ENCODE measurements at places on chromosomes 12 and 14. TPM values are rescaled to one million over a fixed set of nuclear protein-coding genes. Genes with fewer than 3 reads are reported as not detected.
A peak's percentile ranks its signal among the peaks of the same experiment; 100 is the strongest.

DNA sequence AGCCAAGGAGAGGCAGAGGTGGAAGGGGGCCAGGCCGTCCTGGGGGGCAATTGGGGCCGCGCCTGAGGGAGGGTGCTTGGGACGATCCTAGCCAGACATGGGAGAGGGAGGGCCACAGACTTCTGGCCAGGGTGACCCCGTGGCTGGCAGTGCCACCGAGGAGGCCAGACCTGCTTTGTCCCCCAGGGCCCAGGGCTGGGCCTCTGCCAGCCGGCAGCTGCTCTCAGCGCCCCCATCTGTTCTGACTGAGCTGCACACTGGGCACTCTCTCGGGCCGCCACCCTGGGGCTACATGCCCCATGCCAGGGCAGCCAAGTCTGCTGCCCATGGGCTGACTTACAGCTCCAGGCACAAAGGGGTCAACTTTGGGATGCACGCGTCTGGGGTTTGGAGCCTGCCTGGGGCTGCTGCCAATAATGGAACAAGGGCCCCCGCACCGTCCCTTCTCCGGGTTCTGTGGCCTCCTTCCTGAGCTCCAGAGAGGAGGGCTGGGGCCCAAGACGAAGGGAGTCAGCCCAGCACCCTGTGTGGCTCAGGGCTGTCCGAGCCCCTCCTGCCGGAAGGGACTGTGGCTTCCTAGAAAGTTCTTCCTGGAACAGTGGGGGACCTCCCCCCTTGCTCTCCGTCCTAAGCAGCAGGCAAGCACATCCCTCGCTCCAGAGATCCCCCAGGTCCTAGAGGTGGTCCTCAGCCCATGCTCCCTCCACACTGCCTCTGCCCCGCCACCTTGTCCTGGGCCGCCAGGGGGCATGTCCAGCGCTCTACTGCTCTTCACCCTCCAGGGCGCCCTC lies 1.1 kb downstream of the ADSS1 start:
- no peak for DNase-seq

- no peak for DNase-seq
These were observed 30.5 kb upstream of the SLC15A5 start for GRCh38 chr12:16307856-16308475.

- no peak for DNase-seq
These were observed 318.8 kb downstream of the LRIG3 start for GRCh38 chr12:58601529-58601928.

GRCh38 chr14:32560209-32560857 lies 231.2 kb downstream of the AKAP6 start:
- DNase-seq, result peak; percentile 19

GRCh38 chr12:119410396-119410795 lies 75.9 kb downstream of the CCDC60 start:
- no peak for DNase-seq

DNA sequence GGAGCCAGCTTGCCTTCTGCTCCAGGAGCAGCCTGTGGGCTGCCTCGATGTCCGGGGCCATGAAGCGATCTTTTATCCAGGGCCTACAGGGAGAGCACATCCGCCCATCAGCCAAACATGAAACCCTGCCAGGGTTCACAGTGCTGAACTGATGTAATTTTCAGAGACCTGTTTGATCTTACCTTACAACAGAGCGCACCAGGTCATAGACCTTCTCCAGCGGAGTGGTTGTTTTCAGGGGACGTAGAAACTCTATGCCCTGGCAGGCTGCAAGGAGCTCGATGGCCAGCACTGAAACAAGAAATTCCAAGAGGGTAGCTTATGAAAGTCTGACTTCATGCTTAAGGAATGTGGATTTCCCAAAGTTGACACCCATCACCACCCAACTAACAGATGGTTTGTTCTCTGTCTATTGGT lies 19.7 kb downstream of the HAL start:
- DNase-seq, result no peak

GRCh38 chr14:71267691-71268090 lies 360.4 kb downstream of the PCNX1 start:
- DNase-seq, result no peak

The KRT73 gene
- total RNA-seq, result not detected

DNA sequence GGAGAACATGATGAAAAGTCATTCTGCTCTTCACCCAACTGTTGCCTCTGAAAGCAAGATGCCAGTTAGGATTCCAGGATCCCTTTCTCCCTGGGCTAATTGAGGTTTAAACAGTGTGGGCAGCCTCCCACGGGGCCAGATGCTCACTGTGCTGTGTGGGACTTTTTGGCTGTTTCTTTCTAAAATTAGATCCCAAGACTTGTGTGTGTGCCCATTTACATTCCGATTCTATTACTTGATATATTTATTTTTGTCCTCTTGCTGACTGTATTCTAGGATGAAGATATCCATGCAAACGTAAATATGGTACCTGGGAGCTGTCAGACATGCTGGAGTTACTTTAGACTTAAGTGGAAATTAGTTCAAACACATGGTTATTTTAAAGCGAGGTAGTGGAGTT lies 6.2 kb downstream of the IFT43 start:
- DNase-seq, result no peak

The MRPL42 gene
- 95.1 TPM for total RNA-seq

The PLEKHG7 gene
- not detected for total RNA-seq

The DEPDC4 gene
- total RNA-seq, result 0.14 TPM

DNA sequence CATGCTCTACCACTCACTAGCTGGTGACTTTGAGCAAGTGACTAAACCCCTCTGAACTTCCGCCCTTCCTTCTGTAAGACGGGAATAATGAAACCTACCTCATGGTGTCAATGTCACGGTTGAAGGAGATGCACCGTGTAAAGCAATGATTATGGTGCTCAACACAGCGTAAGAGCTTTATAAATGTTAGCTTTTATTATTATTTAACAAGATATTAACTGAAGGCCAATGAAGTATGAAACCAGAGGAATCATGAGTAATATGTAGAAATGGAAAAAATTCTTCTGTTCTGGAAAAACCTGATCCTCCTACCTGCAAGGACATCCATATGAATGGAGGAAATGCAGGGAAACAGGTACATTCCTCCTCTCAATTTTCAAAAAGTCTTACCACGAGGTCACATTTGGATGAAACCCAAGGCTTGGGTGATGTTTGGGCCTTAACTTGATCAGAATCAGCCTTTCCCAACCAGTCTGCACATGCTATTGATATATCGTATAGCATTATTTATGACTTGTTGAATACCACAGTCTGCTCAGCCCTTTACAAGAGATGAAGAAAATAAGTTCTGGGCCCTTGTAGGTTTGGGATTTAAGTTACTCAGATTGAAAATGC lies 166.8 kb upstream of the TBX3 start:
- no peak for DNase-seq

GRCh38 chr12:13000616-13000924 lies 505 bp upstream of the HEBP1 start:
- DNase-seq, result no peak

The RFX4 gene
- not detected for total RNA-seq

- DNase-seq, result no peak
These were observed 346.5 kb downstream of the BCL11B start for GRCh38 chr14:98925354-98926040.

The SYT10 gene
- not detected for total RNA-seq

DNA sequence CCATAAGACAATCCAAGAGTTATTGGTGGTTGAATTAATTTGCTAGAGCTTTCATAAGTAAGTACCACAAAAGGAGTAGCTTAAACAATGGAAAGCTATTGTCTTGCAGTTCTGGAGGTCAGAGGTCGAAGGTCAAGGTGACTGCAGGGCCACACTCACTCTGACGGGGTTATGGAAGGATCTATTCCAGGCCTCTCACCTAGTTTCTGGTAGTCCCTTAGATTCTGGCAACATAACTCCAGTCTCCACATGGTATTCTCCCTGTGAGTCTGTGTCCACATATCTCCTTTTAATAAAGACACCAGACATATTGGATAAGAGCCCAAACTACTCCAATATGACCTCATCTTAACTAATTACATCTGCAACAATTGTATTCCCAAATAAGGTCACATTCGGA lies 273.4 kb downstream of the FOXN3 start:
- no peak for DNase-seq

DNA sequence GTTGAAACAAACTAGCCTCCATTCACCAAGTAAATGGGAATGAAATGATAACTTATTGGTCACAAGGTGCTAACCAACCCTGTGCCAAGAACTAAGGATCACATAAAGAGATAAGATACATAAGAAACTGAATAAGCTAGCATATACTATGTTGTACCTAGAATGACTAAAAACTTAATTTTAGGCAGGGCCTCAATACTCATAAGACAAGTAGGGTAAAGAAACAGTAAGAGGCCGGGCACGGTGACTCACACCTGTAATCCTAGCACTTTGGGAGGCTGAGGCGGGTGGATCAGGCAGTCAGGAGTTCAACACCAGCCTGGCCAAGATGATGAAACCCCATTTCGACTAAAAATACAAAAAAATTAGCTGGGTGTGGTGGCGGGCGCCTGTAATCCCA lies 17.7 kb downstream of the GDF11 start:
- no peak for DNase-seq

The GPR132 gene
- 1.9 TPM for total RNA-seq

DNA sequence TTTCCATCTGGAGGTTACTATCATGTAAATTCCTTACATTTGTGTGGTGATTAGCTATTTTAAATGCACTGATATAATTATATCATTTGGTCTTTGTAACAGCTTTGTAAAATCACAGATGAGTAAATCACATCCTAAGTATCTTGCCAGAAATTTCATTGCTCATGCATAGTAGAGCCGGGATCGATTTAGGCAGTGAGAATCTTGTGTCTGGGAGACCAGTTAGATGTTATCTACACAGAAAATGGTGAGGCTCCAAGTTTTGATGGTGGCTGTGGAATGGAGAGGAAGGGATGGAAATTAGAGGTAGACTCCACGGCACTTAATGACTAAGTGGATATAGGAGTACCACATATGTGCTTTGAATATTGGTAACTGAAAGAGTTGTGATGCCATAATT lies 156.3 kb downstream of the MSRB3 start:
- DNase-seq, result no peak

GRCh38 chr12:62599854-62600437 lies 133.3 kb downstream of the MON2 start:
- no peak for DNase-seq

The NPFF gene
- total RNA-seq, result 3.0 TPM

- no peak for DNase-seq
These were observed 26.9 kb downstream of the IQSEC3 start for GRCh38 chr12:93266-94005.

- peak; percentile 54 for DNase-seq
These were observed 302.7 kb downstream of the CEP128 start for GRCh38 chr14:80638620-80639515.

DNA sequence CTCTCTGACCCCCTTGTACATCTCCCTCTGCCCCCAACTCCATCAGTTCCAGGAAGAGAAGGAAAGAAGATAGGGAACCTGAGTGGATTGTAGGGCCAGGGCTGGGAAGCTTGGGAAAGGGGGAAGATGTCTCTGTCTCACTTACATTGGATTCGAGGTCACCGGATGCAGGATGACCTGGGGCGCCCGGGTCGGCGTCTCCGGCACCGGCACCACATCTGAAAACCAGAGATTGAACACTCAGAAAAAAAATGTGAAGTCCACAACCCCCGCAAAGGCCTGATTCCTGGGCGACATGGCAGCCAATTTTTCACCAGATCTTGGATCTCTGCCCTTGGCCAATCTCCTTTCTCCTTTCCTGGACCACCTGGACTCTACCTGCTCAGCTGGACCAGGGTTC lies 169.4 kb upstream of the NOS1 start:
- no peak for DNase-seq

DNA sequence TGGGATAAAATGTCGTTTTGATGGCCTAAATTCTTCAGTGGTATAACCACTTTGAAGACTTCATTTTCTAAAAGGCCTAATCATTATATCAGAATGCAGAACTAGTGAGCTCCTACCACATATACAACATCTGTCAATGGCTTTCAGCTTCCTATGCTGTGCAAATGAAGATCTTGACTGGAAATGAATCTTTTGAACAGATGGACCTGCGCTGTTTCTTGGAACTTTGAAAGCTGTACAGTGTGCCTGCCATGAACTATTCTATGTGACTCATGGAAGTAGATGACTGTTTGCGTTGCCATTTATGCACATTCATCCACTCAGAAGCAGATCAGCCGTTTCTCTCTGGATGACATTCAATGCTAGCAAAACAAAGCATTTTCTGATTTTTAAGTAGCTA lies 542.2 kb upstream of the USP15 start:
- DNase-seq, result no peak

The GPR162 gene
- 0.21 TPM for total RNA-seq

DNA sequence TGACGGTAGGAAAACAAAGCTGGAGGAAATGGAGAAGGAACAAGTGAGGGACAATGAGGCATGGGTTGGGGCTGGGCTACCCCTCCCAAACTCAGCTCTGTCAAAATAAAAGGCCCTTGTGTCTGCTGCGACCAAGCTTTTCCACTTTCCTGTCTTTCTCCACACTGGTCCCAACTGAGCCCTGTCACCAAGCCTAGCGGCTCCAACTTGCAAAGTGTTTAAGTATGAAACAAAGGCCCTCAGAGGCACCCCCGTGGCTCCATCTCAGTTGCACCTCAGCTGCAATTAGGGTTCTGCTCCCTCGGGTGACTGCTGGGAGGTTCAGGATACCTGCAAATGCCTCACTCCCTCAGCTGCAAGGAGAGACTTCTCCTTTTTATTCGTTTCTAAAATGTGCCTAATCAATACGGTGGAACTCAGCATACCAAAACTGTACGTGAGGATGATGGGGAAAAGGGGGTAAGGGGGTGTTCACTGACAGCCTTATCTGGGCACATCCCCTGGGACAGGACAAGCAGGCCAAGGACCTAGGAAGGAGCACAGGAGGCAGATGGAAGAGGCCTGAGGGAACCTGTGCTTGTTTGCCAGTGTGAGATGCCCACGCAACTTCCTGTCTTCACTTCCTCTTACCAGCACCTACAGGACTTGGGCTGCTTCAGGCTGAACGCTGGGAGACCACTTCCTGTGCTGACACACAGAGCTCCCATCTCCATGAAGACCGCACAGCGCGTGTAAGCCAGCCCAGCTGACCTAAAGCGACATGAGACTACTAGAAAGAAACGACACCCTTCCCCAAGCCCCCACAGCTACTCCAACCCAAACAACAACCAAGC lies 8.9 kb downstream of the VAMP1 start:
- no peak for DNase-seq

DNA sequence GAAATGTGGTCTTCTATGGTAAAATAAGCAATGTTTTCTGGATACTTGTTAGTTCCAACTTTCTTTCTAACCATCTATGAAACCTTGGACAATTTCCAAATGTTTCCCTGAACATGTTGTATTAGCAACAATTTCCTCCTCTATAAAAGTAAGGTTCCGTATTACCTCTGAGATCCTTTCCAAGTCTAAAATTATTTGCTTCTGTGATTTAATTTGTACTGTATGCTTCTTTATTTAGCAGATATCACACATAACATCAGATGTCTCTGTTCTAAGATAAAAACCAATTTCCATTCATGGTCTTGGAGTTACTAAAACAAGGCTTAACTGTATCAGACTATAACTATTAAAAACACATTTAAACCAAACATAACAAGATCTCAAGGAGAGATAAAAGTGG lies 177.2 kb downstream of the FOXA1 start:
- DNase-seq, result no peak

GRCh38 chr12:110337912-110338710 lies 57.1 kb downstream of the ATP2A2 start:
- no peak for DNase-seq

The TNFAIP2 gene
- 152 TPM for total RNA-seq

The KRT6C gene
- not detected for total RNA-seq

- DNase-seq, result no peak
These were observed 127.1 kb downstream of the FIGNL2 start for GRCh38 chr12:51721282-51721940.

The LRCOL1 gene
- not detected for total RNA-seq
